Cardiac septum (tissue), 1 donor: ENCODE measurements at places on chromosomes 7 and 10.

DNA sequence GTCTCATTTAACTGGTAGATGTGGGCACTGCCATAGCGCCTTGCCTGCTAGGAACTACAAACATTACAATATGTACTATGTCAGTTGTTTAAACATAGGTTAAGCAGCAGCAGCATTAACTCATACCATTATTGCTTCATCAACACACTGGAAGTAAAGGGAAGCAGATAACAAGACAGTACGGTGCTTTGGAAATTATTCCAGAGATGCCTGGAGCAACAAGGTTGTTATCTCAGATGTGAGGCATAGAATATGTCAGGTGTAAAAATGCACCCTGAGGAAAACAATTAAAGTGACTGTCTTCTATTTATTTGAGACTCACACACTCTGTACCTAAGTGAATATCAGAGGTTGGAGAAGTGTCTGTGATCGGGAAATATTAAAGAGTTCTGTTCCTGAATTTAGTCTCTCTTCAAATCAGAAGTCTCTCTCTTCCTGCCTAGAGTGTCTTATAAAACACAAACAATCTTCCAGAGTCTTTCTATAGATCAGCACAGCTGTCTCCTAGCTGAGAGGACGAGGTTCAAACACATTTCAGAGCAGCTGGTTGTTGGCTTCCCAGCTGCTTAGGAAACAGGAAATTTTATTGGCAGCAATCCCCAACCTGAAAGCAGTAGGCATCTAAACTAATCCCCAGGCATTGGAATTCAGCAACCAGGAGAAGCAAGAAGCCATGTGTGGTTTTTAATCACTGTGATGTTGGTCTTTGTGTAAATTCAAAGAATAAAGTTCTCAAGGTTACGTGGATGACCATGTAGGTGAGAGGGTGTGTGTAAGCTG is 994.4 kb upstream of the LRRTM3 start:
- no peak for DNase-seq

DNA sequence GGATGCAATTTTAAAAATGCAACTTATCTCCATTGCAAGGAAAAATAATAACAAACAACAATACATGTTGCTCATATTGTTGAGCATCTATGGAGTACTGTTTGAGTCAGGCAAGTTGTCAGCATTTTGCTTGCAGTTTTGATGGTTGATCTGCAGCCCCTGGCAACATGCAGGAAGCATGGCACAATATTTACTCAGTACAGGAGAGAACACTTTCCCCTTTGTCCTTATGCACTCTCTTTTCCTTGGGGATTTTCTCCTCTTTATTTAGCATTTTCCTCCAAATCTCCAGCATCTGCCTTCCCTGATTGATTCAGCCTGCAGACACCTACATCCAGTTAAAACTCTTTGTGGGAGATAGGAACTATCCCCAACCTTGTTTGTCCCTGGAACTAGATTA is 620.5 kb upstream of the LRRN3 start:
- no peak for DNase-seq

- no peak for DNase-seq
Measured at GRCh38 chr10:124035306-124035927, 58.0 kb downstream of the CHST15 start.

- DNase-seq = no peak
Measured at GRCh38 chr10:102324061-102324460, 71.4 kb upstream of the NFKB2 start.

DNA sequence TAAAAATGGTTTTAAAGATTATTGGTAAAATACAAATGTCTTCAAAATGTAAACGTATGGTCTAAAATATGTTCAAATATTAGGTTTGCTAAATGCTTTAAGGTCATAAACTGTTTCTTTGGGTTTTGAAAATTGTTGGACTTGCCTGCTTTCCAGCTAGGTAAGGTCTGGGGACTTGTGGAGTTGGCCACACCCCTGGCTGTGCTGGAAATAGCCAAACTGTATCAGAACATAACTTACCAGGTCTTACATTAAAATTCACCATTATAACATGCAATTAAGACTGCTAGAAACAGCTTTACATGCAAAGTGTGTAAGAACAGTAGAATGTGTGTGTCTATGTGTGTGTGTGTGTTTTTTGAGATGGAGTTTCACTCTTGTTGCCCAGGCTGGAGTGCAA is 29.7 kb upstream of the BNIP3 start:
- DNase-seq = no peak

GRCh38 chr10:110960333-110960712 is 40.9 kb downstream of the SHOC2 start:
- DNase-seq = no peak

- DNase-seq = no peak
Measured at GRCh38 chr7:11474902-11475585, 357.0 kb downstream of the THSD7A start.

- DNase-seq = no peak
Measured at GRCh38 chr10:60142736-60143135, 236.4 kb upstream of the CCDC6 start.

DNA sequence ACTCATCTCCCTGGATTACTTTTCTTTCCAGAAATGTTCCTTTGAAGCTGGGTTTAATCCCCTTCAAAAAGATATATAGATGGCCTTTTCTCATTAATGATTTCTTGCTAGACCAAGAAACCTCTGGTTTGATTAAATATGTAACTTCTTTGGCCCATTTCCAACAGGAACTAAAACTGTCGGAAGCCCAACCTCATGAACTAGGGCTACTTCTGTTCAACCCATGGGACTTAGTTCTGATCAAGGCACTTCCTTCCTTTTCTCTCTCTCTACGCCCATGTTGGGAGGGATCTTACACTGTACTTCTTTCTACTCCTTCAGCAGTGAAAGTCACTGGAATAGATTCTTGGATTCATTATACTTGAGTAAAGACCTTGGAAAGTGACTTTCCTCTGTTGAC is 83.6 kb downstream of the TMEM106B start:
- DNase-seq = no peak

GRCh38 chr7:91910171-91910570 is 29.7 kb upstream of the MTERF1 start:
- DNase-seq = no peak

DNA sequence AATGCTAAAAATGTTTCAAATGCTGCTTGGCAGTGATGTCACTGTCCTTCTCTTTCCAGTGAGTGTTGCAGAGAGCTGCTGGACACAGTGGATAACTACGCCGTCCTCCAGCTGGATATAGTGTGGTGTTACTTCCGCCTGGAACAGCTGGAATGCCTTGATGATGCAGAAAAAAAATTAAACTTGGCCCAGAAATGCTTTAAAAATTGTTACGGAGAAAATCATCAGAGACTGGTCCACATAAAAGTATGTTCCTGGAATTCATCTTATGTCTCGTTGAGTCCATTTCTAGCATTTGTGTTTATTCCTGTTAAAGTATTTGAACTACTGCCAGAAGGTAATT is 25.2 kb downstream of the NUB1 start:
- DNase-seq = no peak

- DNase-seq = no peak
Measured at GRCh38 chr7:1403638-1404459, 55.4 kb downstream of the MICALL2 start.
